ENCODE measurements at places on chromosomes 6 and 20.

DNA sequence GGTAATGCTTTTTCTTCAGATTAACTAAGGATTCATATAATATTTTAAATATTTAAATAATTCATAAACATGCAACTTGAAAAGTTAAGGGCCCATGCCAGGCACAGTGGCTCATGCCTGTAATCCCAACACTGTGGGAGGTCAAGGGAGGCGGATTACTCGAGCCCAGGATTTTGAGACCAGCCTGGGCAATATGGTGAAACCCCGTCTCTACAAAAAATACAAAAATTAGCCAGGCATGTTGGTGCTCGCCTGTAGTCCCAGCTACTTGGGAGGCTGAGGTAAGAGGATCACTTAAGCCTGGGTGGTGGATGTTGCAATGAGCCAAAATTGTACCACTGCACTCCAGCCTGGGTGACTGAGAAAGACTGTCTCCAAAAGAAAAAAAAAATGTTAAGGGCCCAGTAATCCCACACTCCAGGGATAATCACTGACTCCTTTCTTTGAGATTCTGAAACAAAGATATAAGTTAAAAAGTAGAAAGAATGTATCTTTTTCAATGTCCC is 7.9 kb upstream of the RIN2 start:
- DNase-seq = no peak

DNA sequence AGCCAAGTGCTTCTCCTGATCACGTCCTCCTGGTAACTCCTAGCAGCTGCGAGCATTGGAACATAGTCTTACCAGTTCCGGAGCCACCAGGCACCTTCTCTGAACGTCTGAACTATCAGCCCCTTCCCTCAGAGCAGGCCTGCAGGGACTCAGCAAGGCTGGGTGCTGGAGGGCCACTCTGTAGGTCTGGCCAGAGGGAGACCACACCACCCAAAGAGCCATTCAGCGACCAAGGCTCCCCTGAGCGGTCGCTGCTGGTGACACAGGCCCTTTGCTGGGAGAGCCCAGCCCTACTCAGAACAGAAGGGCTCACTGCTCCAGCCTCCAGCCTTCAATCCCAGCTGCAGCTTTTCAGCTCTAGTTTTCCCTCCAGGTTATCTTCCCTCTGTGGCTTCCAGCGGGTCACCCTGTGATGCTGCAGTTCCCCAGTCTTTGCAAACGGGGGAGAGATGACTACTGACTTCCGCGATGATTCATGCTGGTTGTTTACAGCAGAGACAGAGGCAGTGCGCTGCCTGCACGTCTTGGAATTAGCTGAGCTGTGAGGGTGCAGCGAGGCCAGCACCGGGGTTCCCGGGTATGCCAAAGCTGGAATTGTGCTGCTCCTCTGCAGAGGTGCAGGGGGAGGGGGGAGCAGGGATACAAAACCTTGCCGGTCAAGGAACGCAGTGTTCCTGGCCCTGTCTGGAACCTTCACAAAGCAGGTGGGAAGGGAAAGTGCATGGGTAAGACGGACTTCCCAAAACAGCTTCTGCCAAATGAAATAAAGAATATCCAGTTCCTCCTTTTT is 161.4 kb downstream of the LY86 start:
- DNase-seq = peak; percentile 89

GRCh38 chr6:78523622-78524021 is 343.7 kb upstream of the IRAK1BP1 start:
- no peak for DNase-seq

DNA sequence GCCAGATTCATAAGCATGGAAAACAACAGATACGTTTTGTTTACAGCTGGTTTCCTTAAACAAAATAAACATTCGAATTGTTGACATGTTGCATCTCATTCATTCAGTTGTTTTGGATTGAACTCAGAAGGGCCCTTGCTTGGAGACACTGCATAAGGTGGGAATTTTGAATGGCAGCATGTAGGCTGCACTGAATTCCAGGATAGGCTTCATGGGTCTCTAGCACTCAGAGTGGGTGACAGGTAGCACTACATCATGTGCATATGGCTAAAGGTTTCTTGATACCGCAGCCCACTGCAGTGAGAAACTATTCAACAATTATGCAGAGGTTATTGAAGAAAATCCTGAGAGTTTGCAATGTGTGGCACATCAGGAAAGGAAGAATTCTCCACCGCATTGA is 1.6 kb downstream of the BEND6 start:
- no peak for DNase-seq

All from HFFc6 (cell line).